Frontal cortex (tissue), 4 donors: ENCODE measurements at places on chromosomes 6 and 20. TPM values are rescaled to one million over a fixed set of nuclear protein-coding genes. Genes with fewer than 3 reads are reported as not detected.

DNA sequence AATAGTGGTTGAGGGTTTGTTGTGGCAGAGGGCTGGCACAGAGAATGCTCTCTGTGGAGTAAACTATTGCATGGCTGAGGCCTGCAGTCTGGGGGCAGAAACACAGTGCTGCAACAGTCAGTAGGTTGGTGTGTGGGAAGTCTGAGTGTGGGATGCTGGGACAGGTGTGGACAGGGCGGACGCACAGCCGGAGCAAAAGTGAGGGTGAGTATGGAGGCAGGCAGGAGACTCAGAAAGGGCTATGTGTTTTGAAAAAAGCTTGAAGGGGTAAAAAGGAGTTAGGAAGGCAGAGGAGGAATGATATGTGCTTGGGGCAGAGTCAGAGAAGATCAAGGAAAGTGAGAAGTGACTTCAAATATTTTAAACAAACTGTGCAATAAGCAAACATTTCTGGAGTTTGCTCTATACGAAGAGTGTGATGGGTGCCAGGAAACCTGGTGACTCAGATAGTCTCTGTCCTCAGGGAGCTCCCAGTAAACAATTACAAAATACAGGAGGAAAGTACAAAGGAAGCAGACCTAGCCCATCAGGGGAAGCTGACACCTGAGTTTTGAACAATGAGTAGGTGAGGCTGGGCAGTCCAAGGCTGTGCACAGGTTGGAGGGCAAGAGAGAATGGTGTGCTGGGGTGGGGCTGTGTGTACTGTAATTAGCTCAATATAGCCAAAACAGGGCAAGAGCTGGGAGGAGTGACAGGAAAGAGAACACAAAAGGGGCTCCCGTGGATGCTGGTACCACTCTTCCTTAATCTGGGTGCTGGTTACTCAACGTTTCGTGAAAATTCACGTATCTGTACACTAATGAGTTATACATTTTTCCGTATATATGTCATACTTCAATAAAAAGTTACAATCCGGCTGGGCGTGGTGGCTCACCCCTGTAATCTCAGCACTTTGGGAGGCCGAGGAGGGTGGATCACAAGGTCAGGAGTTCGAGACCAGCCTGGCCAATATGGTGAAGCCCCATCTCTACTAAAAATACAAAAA, 55.2 kb downstream of the PIGU start:
- DNase-seq = no peak

GRCh38 chr6:141552463-141552862, 580.3 kb upstream of the GJE1 start:
- no peak for DNase-seq

- DNase-seq = no peak
These were observed 57.8 kb downstream of the SLC2A10 start for GRCh38 chr20:46767127-46767761.

RGS17 gene
- total RNA-seq = 112 TPM

DNA sequence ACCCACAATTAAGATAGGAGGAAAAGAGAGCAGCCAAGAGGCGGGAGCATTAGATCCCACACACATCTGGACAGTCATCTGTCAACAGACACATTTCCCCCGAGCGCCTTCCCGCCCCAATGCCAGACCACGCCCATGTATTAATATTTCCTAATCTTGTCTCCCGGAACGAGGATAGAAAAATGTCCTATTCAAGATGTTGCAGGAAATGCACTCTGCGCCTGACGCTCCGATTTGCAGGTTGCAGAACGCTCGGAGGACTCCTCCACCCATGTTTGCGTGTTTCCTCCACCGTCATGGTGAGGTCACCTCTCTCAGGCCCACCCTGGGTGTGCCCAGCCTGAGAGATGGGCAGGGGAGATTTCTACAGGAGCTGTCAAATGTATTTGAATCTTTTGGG, 215.2 kb downstream of the TAF4 start:
- no peak for DNase-seq

GRCh38 chr6:4687989-4688947, 87.9 kb upstream of the CDYL start:
- no peak for DNase-seq

SEMG1 gene
- not detected for total RNA-seq

DNA sequence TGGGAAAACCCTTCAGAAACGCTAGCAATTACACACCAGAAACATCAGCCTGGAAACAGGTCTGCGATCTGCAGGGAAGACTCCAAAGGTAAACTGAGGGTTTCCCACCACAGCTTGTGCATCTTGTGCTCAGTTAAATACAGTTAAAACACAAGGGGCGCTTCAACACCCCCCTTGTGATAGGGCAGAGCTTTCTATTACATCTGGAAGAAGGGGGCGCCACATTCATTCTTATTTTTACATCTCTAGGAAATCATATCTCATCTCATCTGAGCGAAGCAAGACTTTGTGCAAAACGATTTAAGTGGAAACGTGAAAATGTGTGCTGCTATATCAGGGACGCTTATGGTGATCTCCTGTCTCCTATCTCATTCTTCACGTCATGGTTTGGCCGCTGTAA, 58.5 kb downstream of the PRND start:
- no peak for DNase-seq
